ENCODE measurements at places on chromosomes 4 and X. TPM values are rescaled to one million over a fixed set of nuclear protein-coding genes. Genes with fewer than 3 reads are reported as not detected.

DNA sequence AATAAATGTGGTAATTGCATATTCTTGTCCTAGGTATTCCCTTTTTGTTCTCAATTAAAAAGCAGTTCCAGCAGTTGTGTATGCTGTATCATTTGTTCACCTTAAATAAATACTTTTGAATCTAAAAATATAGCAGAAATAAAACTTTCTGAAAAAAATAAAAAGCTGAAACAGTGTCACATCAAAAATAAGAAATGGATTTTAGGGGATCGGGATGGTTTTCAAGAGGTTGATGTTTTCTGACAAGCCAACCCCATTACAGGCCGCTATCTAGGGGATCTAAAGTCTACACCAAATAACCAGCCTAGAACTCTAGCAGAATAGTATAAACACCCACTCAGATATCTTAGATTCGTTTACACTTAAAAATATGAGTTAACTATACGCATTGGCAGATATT is 95.4 kb upstream of the MAML3 start:
- no peak overlapping the region for H3K27ac ChIP-seq
- no peak overlapping the region for H3K4me3 ChIP-seq
- no peaks in the 10 kb centered on the region for H3K27me3 ChIP-seq
- peaks cover 24% of the 10 kb centered on the region for H3K4me1 ChIP-seq
- H3K36me3 ChIP-seq = no peaks in the 10 kb centered on the region
- DNase-seq = peak; percentile 63

- no peaks in the 10 kb centered on the region for H3K4me1 ChIP-seq
- H3K36me3 ChIP-seq = no peaks in the 10 kb centered on the region
- no peak overlapping the region for H3K27ac ChIP-seq
- no peak overlapping the region for H3K4me3 ChIP-seq
Observed at GRCh38 chr4:153211986-153212728, 7.9 kb downstream of the TRIM2 start.

GRCh38 chrX:54484666-54485065 is 11.4 kb downstream of the FGD1 start:
- peaks cover 18% of the 10 kb centered on the region for H3K4me1 ChIP-seq
- no peaks in the 10 kb centered on the region for H3K36me3 ChIP-seq
- no peak overlapping the region for H3K27ac ChIP-seq
- H3K27me3 ChIP-seq = no peaks in the 10 kb centered on the region

Gene MRFAP1
- 335 TPM for total RNA-seq

Gene TRPC5OS
- total RNA-seq = not detected

Gene CLIC2
- total RNA-seq = 0.73 TPM

Gene RNF212
- total RNA-seq = 2.3 TPM

Gene PHEX
- total RNA-seq = 0.44 TPM

Gene GBA3
- total RNA-seq = not detected

Measured in endothelial cell of umbilical vein (primary cell).